ENCODE measurements at places on chromosomes 1 and 21.

DNA sequence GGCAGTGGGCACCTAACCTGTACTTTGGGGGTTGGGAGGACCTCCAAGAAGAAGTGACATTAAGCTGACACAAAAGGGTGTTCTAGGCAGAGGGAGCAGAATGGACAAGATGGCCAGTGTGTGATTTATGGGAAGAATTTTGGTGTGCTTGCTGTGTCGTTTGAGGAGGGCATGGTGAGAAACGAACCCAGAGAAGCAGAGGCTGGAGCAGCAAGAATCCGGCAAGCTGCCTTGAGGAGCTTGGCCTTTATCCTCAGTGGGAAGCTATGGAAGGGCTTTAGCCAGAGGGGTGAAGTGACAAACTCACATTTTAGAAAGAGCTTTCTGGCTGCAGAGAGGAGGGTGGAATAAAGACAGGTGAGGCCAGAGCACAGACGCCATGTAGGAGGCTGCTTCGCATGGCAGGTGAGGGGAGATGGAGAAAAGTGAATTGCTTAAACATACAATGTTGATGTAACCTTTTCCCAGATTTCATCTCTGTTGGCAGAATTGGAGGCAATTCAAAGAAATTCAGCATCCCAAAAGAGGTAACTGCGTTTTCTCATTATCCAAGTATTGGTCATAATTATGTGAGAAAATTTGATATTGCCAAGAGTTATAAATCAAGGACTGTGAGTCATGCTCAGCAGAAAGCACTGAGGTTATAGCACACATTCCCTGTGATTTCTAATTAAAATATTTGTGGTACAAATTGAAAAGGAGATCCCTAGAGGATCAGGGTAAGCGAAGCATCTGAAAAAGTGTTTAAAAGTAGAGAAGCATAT lies 26.5 kb downstream of the TRIM45 start:
- no peak for DNase-seq

GRCh38 chr1:201739080-201739479 lies 89.9 kb upstream of the IPO9 start:
- DNase-seq = no peak

DNA sequence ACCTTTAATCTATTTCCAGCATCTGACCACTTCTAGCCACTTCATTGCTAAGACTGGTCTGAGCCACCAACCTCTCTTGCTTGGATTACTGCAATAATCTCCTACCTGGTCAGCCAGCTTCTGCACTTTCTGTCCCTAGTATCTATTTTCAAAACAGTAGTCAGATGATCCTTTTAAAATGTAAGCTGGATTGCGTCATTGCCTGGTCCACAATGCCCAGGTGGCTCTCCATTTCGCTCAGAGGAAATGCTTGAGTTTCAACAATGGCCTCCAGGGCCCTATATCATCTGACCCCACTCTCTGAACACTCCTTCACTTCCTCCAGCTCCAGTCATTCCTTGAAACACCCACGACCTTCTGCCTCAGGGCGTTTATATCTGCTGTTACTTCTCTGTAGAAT lies 2.3 kb downstream of the FYB2 start:
- no peak for DNase-seq

GRCh38 chr1:80534606-80535360 lies 1266.0 kb upstream of the ADGRL2 start:
- no peak for DNase-seq

GRCh38 chr1:196684476-196684875 lies 32.6 kb downstream of the CFH start:
- no peak for DNase-seq

- no peak for DNase-seq
Measured at GRCh38 chr1:234593771-234594504, 16.0 kb downstream of the IRF2BP2 start.

GRCh38 chr1:152745289-152745704 lies 12.5 kb upstream of the KPRP start:
- no peak for DNase-seq

DNA sequence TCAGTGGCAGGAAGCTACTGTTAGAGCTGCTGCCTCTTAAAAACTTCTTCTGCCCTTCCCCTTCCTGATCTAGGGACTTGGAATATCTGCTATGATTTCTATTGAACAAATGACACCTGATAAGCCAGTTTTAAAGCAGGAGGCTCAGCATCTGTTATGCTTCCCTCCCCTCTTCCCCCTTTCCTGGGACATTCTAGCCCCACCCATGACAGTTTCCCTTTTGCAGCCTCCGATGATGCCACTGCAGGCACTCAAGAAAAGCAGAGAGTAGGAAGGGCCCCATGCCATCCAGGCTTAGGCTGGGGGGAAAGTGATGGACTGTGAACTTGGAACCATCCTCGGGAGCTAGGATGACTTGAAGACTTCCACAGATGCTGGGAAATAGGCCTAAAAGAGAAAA lies 15.1 kb upstream of the EPB41 start:
- DNase-seq = no peak

GRCh38 chr1:220786337-220787068 lies at the start of gene MTARC1:
MTARC1 (plus strand) TSS chr1:220786913; CDS start chr1:220786945, 32 bp downstream.
- DNase-seq = no peak

DNA sequence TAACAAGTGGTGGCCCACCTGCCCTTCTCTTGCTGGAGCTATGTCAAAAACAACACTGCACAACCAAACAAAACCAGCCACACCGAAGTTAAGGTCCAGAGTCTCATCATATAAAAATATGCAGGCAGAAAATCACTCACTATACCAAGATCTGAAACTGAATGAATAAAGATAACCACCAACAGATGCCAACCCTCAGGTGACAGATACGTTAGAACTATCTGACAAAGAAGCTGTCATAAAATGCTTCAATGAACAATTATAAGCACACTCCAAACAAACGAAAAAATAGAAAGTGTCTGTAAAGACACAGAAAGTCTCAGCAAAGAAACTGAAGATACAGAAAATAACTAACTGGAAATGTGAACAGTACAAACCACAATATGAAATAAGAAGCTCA lies 14.0 kb downstream of the ZNF496 start:
- no peak for DNase-seq

DNA sequence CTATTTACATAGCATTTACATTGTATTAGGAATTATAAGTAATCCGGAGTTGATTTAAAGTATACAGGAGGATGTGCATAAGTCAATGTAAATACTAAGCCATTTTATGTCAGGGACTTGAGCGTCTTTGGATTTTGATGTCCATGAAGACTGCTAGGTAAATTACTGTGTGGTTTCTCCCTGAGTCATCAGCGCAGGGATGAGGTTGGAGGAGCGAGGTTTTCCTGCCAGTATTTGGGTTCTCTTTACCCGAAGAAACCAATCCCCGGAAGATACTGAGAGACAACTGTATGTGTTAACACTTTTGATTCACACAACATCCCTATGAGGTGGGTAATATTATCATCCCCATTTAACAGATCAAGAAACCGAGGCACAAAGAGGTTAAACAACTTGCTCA lies 29.3 kb downstream of the BATF3 start:
- no peak for DNase-seq

DNA sequence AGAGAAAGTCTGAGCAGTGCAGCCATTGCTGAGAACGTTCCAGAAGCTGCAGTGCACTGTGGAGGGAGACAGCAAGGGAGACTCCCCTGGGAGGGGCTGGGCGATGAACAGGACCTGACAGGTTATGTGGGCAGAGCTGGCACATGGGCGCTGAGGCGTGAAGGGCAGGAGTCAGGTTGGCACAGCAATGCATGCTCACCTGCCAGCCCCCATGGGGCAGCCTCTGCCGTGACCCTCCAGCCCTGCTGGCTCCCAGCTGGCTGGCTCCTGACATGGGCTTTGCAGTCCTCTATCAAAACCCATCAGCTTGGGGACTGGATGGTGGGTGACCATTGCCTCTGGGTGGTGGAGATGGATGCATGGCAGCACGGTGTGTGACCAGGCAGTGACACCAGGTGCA lies 300.3 kb downstream of the CAMTA1 start:
- no peak for DNase-seq

DNA sequence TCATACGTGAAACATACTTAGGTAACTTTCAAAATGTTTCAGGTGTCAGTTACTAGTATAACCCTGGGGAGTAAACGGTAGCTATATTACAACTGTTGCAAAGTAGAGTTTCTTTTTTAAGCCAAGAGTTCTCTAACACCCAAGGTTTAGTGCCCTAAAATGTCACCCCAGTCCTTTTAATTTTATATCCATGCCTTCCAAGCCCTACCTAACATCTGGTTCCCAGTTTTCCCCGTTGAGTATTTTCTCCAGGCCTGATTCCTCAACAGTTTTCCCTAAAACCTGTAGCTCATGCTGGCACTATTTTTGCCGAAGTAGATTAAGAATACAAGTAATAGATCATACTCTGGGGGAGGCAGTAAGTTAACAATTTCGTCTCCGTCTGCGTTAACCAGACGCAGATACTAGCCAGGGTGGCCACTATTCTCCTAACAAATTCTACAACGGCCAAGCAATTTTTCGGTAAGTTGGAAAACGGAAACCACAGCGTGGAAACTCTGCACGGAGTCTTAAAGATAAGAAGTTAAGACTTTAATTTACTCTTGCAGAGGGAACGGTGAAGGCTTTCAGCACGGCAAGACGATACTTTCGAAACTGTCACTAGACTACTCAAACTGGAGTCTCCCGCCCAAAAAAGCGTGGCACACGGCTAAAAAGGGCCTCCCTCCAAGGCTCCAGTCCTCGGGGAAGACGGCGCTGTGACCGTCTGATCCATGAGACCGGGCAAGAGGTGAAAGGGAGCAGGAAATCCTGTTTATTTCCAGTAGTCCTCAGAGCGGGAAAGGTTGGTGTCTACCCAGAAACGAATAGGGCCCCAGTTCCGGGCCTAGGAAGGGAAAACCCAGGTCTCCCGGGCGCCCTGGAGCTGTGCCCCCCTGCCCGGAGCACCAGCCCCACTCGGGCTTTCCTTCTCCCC lies 945 bp downstream of the SRSF4 start:
- no peak for DNase-seq

DNA sequence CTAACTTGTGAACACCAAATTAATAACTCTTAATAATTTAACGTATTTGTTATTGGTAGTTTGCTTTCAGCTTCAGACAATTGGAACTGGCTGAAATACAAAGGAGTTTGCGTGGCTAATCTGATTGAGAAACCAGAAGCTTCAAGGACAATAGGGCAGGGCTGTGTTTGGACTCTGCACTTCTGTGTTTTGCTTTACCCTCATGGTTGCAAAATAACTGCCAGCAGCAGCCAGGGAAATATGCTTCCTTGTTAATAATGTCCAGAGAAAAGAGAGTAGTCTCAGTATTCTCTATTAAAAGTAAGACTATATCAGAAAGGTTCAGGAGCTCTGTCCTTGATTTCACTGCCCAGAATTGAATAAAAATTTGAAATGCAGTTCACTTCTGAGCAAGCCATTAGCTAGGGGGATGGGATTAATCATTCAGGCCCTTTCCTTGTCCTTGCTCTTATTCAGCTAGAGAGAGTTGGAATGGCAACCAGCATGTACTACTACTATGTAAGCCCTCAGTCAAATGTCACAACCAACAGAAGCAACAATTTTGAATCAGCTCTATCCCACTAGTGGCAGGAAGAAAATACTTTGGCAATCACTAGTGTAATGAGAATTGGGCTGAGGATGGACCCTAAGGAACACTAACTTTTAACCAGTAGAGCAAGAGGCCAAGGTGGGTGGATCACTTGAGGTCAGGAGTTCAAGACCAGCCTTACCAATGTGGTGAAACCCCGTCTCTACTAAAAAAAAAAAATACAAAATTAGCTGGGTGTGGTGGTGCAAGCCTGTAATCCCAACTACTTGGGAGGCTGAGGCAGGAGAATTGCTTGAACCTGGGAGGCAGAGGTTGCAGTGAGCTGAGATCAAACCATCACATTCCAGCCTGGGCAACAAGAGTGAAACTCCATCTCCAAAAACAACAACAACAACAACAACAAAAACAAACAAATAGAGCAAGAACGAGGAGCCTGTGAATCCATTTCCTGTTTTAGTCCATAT lies 76.8 kb downstream of the POU2F1 start:
- peak; percentile 11 for DNase-seq

DNA sequence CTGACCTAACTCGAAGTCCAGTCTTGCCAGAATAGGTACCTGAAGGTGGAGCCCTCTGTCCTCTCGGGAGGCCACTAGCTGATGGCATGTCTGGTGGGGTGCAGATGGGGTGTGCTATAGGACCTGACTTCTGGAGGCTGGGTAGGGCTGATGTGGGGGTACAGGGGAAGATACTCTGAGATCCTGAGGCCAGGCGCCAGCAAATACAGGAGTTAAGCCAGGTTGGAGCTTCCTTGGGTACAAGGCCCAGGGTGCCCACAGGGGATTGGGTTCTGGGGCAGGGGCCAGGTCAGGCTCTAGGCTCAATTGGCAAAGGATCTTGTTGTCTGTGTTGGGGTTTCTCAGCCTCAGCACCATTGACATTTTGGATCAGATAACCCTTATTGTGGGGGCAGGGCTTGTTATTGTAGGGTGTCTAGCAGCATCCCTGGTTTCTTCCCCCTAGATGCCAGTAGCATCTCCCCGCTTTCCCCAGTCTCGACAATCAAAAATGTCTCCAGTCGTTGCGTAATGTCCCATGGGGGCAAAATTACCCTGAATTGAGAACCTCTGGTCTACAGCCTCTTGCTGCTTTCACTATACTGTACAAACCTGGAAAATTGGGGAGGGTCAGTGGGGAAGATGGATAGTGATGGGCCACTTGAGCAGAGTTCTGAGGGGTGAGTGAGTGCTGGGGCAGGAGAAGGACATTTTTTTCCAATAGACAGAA lies 9.2 kb downstream of the PTPRF start:
- no peak for DNase-seq

DNA sequence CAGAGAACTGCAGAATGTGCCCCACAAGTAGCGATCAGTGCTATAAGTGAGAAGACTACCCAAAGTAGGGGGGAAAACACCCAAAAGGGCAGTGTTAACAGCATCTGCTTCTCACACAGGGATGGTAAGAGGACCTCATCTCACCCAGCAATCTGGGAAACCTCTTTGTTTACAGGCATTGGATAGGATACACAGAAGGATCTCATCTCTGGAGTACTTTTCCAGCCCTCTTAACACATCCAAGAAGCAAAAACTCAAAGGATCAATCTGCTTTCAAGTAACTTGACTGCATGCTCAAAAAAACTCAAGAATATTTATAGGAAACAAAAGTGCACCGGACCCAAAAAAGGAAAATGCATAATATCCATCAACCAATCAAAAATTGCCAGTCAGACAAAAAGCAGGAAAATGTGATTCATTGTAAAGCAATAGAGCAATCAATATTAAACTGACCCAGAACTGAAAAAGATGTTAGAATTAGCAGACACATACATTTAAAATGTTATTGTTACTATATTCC lies 311.0 kb upstream of the CXADR start:
- no peak for DNase-seq

GRCh38 chr1:60904099-60904851 lies 178.1 kb upstream of the NFIA start:
- no peak for DNase-seq

- peak; percentile 74 for DNase-seq
Measured at GRCh38 chr1:2583871-2584351, 2.7 kb upstream of the PRXL2B start.

DNA sequence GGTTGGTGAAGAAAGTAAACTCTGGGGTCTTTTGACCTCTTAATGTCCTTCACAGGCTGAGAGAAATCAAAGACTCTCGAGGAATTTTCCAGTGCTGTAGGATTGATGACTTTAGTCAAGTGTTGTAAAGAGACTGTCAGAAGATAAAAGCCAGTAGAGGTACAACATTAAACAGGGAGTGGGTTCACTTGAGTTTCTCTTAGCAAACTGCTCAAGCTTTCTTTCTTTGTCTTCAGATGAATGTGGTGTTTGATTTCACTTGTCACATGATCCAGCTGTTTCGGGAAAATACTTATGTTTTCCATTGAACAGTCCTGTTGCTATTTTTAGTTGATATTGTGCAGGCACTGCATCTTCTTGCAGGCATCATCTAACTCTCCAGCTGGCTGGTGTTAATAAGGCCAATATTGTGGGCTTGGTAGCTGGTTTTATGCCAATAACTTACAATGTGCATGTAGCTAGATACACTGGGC lies 45.6 kb downstream of the XCL2 start:
- no peak for DNase-seq

- DNase-seq = no peak
Measured at GRCh38 chr1:59597420-59598119, 217.2 kb upstream of the HOOK1 start.

Measured in CD4-positive, alpha-beta T cell treated with Interferon gamma for 1 hour (primary cell).